ENCODE measurements at places on chromosomes 7 and 10. TPM values are rescaled to one million over a fixed set of nuclear protein-coding genes. Genes with fewer than 3 reads are reported as not detected.

DNA sequence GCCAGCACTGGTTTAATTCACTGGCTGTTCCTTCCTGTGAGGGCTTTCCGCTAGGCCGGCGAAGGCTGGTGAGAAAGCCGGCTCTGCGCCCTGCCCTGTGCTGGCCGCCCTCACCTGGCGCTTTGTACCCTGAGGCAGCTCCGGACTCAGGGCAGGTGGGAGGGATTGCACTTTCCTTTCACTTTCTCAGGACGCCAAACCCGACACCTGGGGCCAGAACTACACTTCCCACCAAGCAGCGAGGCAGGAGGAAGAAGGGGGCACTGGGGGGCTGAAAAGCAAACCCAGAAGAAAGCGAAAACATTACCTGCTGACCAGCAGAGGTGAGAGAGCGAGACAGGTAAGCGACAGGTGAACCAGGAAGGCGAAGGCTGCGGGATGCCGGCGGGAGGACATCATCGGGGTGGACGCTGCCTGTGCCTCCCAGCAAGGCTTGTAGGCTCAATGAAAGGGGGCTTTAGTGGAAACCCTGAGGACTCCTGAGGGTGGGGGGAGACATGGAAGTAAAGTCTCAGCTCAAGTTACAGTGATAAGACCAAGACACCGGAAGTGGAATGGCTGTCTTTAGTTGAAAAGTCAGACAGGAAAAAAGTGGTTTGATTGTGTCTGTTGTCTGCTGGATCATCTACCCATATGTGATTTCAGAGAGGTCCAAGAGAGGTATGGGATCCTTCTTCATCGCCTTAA, at the start of gene RAB19:
Gene RAB19, plus strand, starts transcription at position 181 of the 687 bp plus-strand sequence. CDS start 3,589 bp downstream, outside the sequence.
- peaks cover 11% of the 10 kb centered on the region for H3K4me1 ChIP-seq
- H3K27me3 ChIP-seq: peaks cover 14% of the 10 kb centered on the region
- DNase-seq: no peak
- H3K4me3 ChIP-seq: no peak within 1 kb of the TSS
- no peaks in the 10 kb centered on the region for H3K36me3 ChIP-seq
- H3K27ac ChIP-seq: no peak within 1 kb of the TSS

GRCh38 chr7:142961973-142962926, at the start of gene KEL:
KEL (minus strand) TSS chr7:142962363; CDS start chr7:142962206, 157 bp downstream.
- H3K36me3 ChIP-seq: no peaks in the 10 kb centered on the region
- no peaks in the 10 kb centered on the region for H3K27me3 ChIP-seq
- H3K4me3 ChIP-seq: no peak within 1 kb of the TSS
- no peak for DNase-seq
- no peaks in the 10 kb centered on the region for H3K4me1 ChIP-seq

DNA sequence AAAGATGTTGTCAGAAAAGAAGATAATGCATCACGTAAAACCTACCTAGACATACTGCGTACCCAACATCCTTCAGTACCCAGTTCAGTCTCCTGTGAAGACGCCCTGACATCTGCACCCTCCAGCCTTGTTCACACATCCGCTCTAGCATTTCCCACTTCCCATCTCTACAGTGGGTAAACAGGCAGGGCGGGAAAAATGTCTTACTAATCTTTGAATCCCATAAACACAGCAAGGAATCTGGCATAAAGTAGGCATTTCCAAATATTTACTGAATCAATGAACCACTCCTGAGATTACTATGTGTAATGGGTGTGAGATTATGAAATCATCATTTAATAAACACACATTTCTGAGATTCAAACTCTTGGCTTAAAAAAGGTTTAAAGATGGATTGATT, 132.8 kb downstream of the GLI3 start:
- no peak for DNase-seq
- H3K4me1 ChIP-seq: peaks cover 4% of the 10 kb centered on the region
- no peaks in the 10 kb centered on the region for H3K36me3 ChIP-seq
- no peak overlapping the region for H3K27ac ChIP-seq
- H3K4me3 ChIP-seq: no peak overlapping the region
- no peaks in the 10 kb centered on the region for H3K27me3 ChIP-seq

ARID5B gene
- total RNA-seq: 7.0 TPM

CALML5 gene
- total RNA-seq: not detected

Data from endothelial cell of umbilical vein (primary cell).